H54 (cell line): ENCODE measurements at places on chromosomes 3 and 15.

- no peak for DNase-seq
These were observed 433.5 kb downstream of the PLOD2 start for GRCh38 chr3:145727476-145727875.

GRCh38 chr3:107555359-107555758 lies 32.6 kb downstream of the BBX start:
- no peak for DNase-seq

- no peak for DNase-seq
These were observed 232.2 kb downstream of the ADAMTS17 start for GRCh38 chr15:100109486-100110035.

- DNase-seq: no peak
These were observed 25.3 kb downstream of the AVEN start for GRCh38 chr15:34013746-34014145.

- DNase-seq: peak; percentile 52
These were observed 9.1 kb upstream of the MFSD1 start for GRCh38 chr3:158792709-158793108.

- no peak for DNase-seq
These were observed 586.1 kb upstream of the TBL1XR1 start for GRCh38 chr3:177783338-177783737.

DNA sequence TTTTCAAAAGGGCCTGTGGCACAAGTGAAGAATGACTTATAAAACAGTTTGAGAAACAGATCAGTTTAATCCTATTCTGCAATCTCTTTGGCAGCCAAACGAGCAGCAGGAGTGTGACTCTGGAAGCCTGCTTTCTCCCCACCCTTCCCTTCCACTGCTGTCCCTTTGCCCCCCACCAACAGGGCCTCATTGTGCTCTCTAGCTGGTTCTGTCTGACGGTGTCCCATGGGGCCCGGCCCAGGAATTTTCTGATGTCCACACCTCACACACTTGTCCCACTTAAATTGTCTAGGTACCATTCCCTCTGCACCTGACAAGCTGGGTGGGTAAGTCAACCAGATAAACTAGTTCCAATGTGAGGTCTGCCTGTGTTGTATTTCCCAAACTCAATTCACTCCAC lies 16.4 kb downstream of the SLCO2A1 start:
- DNase-seq: no peak

DNA sequence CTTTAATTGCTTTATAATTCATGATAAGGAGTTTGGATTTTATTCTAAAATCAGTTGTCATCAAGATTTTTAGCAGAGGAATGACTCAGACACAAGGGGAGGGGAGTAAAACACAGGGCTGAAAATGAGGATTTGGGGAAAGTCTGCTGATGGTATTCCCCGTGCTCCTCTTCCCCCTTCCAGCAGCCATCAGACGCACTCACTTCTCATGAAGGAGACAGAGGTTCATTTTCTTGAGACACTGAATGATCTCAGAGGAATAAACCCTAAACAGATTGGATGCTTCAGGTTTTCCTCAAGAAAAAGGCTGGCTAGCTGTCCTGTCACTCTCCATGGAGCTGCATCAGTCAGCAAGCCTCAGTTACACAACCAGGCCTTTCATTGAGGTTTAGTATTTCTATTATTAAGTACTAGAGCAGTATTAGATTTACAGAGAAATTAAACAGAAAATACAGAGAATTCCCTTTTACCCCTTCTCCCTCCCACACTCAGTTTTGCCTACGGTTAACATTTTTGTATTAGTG lies 166.4 kb downstream of the C3orf70 start:
- DNase-seq: no peak

GRCh38 chr3:138692152-138692551 lies 83.6 kb downstream of the FAIM start:
- DNase-seq: no peak

DNA sequence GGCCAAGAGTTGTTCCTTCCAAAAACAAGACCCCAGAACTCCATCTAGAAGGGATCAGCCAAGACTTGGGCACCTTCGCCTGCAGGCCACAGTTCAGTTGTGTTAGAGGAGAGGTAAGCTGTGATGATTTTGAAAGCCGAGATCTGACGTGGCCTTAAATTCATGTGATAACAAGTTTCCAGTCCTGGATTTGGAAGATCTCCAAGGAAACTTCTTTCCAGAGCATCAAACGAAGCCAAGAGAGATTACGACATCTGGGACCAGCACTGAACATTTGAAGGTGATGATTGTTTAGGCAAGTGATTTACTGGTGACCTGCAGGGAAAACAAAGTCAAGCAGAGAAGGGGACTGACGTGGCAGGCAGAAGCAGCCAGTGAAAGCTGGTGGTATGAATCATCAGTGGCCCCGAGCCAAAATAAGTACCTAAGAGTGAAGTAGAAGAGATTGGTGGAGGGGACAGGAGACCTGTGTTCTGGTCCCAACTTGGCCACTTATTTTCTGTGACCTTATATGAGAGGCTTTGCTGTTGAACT lies 339.0 kb upstream of the PROK2 start:
- peak; percentile 48 for DNase-seq

DNA sequence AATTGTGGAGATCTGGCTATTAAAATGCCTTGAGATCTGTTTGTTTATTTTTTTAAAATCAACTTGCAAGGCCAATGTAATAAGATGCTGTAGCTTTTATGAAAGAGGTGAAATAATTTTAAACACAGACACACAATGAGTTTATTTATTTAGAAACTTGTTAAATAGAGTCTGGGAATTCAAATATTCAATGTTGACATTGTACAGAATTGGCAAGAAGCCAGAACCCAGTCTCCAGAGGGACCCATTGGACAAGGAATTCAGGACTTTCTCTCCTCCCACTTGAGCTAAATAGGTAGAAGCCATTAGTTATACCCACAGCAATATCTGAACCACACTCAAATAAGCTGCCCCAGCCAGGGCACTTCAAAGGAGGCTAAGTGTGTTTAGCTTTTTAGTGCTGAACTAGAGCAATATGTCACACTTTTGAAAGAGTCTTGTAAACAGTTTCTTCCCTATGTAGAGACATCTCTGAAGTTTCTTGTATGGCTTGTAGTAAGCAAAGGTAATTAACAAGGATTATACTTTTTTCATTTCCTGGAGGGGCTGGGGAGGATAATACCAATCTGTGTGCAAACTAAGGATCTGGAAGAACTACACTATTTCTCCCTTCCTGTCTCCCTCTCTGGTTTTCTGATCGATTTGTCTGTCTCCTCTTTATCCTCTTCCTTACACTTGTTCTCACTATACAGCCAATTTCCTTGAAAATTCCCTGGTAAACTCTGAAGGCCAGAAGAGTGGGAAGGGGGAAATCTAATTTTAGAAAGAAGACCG lies 6.0 kb downstream of the MECOM start:
- no peak for DNase-seq

DNA sequence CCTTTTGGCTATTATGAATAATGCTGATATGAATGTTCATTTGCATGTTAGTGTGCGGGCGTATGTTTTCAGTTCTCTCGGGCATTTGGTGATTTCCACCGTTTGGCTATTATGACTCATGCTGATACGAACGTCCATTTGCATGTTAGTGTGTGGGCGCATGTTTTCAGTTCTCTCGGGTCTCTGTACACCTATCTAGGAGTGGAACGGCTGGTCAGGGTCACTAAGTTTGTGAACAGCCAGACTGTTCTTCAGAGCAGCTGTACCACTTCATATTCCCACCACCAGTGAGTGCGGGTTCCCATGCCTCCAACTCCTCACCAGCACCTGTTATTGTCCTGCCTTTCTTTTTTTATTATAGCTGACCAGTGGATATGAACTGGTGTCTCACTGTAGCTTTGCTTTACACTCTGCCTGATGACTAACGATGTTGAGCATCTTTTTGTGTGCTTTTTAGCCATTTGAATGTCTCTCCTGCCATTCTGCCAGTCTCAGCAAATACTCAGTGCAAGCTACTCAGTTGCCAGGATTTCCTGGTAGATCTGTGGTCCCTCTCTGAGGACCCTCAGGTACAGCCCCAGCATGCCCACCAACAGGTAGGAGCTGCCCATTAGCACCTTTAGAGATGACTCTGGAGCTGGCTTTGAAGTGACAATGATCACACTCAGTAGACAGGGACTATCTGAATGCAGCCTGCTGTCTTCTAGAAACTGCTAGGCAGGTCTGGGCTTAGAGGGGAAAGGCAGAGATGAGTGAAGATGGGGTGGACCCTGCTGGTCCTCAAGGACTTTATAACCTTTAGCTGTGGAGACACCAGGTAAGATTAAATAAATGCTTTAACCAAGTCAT lies 141.1 kb downstream of the XXYLT1 start:
- no peak for DNase-seq

GRCh38 chr3:42735019-42735418 lies 32.4 kb upstream of the HHATL start:
- DNase-seq: no peak

DNA sequence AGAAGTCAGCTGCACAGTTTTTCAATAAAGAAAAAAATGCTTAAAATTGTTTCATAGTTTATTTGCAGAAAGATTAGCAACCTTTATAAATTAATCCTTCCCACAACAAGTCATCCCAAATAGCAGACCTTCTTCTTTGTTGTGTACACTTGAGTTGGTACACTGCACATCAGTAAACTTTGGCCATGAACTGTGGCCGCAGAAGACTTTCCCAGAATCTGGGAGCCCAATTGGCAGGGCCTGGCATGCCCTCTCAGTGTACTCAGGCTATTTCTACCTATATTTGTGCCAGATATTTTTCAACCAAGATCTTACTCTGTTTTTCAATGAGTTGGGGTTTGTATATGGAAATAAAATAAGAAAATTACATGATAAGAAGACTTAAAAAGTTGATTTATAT lies 133.1 kb downstream of the DIPK2A start:
- no peak for DNase-seq

GRCh38 chr15:59298225-59298853 lies 74.3 kb downstream of the MYO1E start:
- no peak for DNase-seq

GRCh38 chr15:60375306-60375705 lies 22.5 kb downstream of the ANXA2 start:
- DNase-seq: no peak

DNA sequence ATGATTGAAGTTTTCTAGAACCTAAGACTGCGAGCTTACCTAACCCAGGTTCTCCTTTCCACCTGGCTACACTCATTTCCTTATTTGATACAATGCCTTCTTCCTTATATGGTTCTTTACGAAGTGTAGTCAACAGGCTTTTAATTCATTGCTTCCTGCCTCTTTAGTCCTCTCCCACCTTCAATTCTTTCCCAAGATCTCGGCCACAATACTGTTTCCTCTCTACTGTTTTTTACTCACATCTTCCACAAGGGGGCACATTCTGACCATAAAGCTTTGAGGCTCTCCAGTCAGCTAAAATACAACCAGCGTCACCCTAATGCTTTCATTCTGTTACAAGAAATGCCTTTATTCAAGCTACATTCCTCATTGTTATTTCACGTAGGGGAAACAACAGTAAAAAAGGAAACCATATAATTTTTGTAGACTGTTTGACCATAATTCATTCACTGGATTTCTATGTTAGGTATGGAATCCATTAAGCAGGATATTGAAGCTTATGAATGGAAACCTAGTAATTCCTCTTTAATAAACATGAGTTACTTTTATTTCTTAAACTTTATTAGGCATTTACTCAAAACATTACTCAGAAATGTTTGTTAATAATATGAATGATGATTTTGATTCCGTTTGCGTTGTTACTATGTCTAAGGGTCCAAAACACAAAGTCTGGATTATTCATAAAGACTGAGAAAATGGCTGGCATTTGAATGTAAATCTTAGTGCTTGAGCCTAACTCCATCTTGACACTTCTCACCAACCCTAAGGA lies 29.5 kb upstream of the VEPH1 start:
- no peak for DNase-seq

DNA sequence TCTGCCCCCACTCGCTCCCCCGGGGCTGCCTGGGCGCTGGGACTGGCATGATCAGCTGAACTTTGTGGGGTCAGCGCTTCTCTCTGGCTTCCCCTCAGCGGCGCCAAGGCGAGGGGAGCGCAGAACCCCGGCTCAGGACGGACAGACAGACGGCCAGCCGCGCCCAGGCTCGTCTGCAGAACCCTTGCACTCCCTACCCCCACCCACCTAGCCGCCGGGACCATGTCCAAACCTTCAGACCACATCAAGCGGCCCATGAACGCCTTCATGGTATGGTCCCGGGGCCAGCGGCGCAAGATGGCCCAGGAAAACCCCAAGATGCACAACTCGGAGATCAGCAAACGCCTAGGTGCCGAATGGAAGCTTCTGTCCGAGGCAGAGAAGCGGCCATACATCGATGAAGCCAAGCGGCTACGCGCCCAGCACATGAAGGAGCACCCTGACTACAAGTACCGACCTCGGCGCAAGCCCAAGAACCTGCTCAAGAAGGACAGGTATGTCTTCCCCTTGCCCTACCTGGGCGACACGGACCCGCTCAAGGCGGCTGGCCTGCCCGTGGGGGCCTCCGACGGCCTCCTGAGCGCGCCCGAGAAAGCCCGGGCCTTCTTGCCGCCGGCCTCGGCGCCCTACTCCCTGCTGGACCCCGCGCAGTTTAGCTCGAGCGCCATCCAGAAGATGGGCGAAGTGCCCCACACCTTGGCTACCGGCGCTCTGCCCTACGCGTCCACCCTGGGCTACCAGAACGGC lies 621 bp downstream of the SOX14 start:
- no peak for DNase-seq

DNA sequence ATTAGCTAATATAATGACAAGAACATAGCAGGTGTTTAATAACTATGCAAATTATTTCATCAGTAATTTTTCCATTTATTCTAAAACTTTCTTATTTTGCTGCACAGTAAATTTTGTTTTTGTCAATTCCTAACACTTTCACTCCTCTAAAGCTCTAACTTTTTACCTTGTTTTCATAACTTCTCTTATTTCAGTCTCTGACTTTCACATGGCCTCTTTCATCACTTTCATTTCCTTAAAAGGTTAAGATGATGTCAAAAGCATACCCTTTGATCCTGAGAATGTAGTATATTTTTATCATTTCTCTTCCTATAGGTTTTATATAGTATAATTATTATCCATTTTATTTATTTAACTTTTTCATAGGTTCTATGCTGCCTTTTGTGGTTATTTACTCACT lies 1325.8 kb upstream of the ALCAM start:
- no peak for DNase-seq

DNA sequence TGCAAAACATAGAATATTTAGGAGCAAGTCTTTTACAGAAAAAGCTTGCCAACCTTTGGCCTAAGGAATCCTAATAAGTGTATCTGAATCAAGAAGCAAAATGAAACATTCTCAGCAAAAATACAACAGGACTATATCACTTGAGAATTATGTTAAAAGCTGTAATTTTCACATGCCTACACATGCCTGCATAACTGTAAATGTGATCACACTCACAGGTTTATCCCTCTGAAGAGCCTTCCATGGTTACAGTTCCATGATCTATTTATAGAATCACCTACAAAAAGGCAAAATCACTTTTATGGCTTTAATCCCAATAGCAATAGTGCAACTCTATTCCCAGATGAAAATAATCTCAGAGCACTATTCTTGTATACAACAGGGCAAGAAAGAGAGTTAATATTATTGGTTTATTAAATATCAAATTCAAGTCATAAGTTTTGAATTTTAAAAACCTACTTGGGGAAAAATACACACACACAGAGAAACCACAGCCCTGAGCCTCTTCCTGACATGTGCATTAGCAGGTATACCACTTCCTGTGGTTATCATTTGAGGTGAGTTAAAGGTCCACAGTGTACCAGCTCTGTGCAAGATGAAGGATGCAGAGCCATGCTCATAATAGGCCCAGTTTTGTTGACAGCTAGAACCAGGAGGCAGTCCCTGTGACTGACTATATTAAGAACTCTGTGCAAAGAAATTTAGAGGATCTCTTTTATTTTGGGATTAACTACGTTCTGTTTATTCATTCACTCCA lies 252.5 kb upstream of the TGFBR2 start:
- DNase-seq: no peak
